ENCODE measurements at places on chromosomes 7 and 10.

DNA sequence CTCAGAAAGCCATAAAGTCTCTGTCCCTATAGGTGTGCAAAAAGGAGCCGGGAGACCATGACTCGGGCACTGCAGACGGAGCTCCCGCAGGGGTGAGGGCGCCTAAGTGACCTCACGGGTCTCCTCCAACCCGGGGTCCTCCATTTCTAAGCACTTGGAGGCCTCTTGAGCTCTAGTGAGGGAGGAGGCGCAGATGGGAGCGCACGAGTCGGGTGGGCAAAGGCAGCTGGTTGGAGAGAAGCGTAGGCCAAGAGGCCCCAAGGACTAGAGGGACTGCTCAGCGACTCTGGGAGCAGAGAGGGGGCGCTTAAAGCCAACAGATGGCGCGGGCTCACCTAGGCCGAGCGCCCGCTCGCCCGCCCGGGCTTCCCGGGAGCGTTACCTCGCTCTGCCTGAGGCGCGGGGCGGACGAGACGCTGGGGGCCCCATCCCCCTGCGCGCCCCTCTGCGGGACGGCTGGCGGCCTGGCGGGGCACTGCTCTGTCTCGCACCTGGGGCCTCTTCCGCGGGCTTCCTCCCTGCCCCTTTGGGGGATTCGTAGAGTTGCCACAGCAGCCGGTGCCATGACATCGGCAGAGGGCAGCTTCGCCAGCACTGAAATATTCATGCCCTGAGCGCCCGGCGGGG, 523 bp upstream of the CDH23 start:
- no peak for DNase-seq

DNA sequence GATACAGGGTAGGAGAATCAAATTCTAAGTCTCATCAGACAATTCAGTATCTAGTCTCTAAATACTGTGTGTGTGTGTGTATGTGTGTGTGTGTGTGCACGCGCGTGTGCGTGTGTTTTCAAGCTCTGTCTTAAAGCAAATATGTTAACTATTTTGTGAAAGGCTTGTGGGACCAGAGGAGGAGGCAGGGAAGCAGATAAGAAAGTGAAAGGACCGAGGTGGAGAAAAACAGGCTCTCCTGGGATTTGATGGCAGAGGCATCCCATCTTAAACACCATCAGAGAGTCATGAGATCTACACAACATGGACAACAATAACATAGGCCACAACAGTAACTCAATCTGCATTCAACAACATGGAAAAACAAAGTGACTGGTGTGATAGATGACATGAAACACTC, 67.1 kb downstream of the PIP4K2A start:
- DNase-seq: no peak

DNA sequence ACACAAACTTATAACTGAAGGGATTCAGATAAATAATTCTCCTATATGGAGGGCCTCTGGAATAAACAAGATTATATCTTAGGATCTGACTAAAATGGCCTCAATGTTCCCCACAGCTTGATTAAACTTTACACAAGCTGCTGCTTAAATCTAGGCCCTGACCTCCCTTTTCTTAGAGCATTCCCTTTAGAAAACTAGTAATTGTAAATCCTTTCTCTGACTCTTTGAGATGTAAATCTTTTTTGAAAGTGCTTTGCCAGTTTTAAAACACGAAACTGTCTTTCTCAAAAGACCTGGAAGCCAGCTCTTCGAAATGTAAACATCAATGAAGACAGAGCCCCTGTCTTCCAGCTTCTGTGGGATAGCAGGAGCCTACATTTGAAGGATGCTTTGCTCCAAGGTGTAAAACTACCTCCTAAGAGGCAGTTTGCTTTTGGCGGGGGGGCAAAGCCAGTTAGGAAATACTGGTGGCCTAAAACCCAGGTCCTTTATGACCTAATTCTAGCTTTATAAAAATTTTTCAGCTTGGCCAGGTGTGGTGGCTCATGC, 758.7 kb downstream of the CNTNAP2 start:
- DNase-seq: no peak

DNA sequence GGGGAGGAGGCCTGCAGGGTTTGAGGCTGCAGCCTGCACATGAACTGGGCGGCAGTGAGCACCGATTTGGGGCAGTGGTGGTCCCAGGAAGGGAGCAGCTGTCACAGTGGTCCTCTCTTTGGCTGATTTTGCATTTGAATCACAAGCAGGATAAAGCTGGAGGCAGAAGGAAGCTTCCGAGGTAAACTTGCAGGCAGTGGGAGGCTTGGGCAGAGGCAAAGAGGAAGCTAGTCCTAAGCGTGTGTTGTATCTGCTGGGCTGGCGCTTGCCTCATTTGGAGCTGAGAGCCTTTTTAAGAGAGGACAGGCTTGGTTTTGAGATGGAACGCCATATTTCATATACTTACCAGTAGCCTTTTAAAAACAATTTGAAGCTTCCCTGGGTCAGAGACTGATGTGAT, 177.2 kb upstream of the PODXL start:
- no peak for DNase-seq

DNA sequence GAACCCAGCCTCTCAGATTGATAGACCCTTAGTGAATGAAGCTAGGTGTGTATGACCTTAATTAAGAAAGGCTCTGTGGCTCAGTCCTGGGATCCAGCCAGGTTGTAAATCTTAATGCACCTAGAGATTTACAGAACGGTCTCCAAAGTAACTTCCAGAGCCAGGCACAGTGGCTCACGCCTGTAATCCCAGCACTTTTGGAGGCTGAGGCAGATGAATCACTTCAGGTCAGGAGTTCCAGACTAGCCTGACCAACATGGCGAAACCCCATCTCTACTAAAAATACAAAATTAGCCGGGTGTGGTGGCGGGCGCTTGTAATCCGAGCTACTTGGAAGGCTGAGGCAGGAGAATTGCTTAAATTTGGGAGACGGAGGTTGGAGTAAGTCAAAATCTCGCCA, 24.3 kb downstream of the CALHM2 start:
- DNase-seq: no peak

- DNase-seq: peak; percentile 23
Measured at GRCh38 chr7:98357751-98358161, 43.1 kb downstream of the BAIAP2L1 start.

DNA sequence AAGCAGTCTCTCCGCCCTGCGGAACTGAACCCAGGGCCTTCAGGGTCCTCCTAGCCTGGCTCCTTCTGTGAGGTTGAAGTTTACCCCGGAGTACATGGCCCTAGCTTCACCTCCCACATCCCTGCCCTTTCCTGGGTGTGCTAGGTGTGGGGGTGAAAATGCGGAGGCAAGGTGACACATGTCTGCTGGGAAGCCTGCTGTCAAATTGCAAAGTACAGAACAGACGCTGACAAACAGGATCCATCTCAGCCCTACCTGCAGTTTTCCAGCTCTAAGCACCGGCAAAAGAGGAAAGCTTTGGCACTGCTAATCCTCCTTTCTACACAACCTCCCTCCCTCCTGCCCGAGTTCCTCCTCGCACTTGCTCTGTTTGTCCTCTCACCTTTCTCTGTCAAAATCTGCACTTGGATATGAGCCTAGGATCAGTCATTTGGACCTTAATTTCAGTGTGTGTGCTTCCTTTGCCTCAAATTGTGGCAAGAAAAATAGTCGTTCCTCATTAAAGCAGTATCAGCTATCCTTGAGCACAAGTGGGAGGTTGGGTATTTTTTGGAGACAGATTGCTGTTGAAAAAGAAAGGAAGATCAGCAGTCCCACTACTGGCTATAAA, 14.4 kb upstream of the GPR15LG start:
- DNase-seq: no peak

GRCh38 chr10:18424200-18424599, 227.2 kb downstream of the NSUN6 start:
- DNase-seq: no peak

- DNase-seq: no peak
Measured at GRCh38 chr10:111186358-111186757, 109.5 kb downstream of the ADRA2A start.

- DNase-seq: peak; percentile 74
Measured at GRCh38 chr10:120460776-120461175, 3.7 kb downstream of the PLPP4 start.

GRCh38 chr10:113476191-113476590, 76.7 kb upstream of the HABP2 start:
- DNase-seq: peak; percentile 17

All from fibroblast of skin of right quadriceps (primary cell).